ENCODE measurements at places on chromosomes 13 and 19. TPM values are rescaled to one million over a fixed set of nuclear protein-coding genes. Genes with fewer than 3 reads are reported as not detected.
A peak's percentile ranks its signal among the peaks of the same experiment; 100 is the strongest.

The ATP4B gene
- total RNA-seq: not detected

The MEIS3 gene
- total RNA-seq: 0.12 TPM

The CERS1 gene
- total RNA-seq: 0.21 TPM

The ZNF45 gene
- total RNA-seq: 10.8 TPM

The IFT88 gene
- total RNA-seq: 1.6 TPM

The CYP4F8 gene
- total RNA-seq: not detected

The PLPPR3 gene
- not detected for total RNA-seq

The PRTN3 gene
- not detected for total RNA-seq

The ZNF547 gene
- total RNA-seq: 0.61 TPM

The IL17D gene
- total RNA-seq: 0.16 TPM

- no peak for DNase-seq
Observed at GRCh38 chr19:11699931-11700794, 38.6 kb downstream of the ZNF823 start.

- peak; percentile 40 for DNase-seq
Observed at GRCh38 chr19:12938779-12939601, 581 bp downstream of the CALR start.

DNA sequence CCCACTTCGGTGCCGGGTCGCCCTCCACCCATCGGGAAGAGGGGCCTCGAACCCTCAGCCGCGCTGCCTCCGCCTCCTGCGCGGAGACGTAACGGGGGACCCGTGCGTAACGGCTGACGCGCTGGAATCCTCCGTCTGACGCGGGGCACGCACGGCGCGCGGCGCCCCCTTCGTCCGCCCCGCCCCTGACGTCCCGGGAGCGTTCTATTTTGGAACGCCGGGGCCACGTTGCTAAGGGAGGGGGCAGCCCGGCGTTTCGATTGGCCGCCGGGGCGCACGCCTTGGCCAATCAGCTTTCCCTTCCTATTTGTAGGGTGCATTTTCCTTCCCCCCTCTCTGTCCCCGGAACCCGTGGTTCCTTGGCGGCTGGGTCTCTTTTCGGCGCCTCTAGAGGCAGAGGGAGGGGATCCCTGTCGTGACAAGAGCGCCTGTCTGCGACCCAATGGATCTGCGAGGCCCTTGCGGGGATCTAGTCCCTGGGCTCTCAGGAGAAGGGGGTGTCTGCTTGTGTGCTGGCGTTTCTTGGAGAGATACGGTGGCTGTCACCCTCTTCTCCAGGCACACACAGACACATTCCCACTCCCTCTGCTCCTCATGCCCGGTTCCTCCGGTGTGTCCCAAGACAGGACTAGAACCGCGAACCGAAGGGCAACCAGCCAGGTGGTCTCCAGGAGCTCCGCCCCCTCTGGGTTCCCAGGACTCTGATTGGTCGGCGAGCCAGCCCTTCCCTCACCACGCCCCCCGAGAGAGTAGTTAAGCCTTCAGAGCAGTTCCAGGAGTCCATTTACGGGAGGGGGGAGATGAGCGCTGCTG is 1.5 kb downstream of the FOSB start:
- DNase-seq: peak; percentile 94

DNA sequence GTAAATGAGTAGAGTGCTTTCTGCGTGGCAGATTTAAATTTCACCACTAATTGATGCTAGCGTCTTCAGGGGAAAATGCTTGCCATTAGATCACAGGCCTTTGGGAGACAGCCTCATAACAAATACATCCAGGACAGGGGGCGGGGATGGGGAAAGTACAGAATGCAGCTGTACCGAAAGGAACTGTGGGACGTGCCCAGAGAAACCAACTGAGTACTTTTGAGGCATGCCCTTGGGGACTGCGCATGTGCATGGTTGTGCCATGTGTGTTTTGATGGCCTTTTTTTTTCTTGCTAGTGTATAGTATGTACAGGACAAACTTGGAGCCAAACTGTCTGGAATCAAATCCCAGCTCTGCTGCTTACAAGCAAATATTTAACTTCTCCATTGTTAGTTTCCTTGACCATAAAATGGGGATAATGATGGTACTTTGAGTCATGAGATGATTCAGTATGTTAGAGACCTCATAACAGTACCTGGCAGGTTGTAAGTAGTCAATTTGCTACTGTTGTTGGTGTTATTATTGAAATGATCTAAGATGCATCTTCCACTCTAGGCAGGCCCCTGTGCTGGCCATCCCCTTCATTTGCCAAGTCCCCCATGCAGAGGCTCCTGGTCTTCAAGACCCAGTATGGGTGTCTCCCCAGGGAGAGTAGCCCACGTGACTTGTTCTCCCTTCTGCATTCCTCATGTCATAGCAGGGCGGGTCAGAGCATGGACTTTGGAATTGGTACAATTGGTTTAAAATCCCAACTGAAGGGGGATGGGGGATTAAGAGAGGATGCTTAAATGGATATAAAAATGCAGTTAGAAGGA is 68.3 kb upstream of the NPAS1 start:
- DNase-seq: no peak

GRCh38 chr13:49097374-49097773 is 121.7 kb downstream of the FNDC3A start:
- DNase-seq: no peak

- no peak for DNase-seq
Observed at GRCh38 chr19:51514866-51515481, 13.4 kb upstream of the SIGLEC12 start.

- DNase-seq: no peak
Observed at GRCh38 chr13:43316946-43317353, 293.6 kb downstream of the DNAJC15 start.

- no peak for DNase-seq
Observed at GRCh38 chr19:2477732-2478191, 1.8 kb downstream of the GADD45B start.

DNA sequence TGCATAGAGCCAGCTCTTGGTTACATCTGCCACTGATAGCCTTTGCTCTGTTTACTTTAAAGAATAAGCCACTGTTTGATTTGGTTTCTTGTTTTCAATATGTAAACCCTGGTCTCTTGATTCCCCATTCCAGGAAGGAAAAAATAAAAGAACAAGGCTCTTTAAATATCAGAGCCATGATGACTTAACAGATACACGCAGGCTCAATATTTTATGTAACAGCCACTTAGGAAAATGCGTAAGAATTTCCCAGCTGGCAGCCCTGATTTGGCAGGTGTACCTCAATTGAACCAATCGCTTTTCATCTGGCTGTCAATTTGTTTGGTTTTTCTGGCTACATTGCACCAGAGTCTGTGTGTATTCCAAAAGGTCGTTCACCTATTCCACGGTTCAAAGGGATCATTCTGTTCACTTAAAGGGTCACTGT is 65.6 kb downstream of the IRS2 start:
- DNase-seq: no peak

DNA sequence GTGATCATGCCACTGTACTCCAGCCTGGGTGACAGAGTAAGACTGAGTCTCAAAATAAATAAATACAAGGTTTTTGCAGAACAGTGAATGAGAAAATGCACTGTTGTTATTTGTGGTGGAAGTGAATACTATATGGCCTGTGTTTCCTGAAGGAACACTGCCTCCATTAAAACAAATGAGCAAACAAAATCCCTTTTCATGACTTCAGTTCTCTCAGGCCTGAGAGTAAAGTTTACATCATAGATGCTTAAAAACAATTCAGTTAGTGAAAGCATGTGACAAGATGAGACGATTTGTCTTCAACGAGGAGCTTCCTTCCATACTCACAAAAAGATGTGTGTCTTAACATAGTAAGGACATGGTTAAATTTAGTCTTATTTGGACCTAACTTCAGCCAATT is 14.4 kb downstream of the SPINT2 start:
- no peak for DNase-seq

DNA sequence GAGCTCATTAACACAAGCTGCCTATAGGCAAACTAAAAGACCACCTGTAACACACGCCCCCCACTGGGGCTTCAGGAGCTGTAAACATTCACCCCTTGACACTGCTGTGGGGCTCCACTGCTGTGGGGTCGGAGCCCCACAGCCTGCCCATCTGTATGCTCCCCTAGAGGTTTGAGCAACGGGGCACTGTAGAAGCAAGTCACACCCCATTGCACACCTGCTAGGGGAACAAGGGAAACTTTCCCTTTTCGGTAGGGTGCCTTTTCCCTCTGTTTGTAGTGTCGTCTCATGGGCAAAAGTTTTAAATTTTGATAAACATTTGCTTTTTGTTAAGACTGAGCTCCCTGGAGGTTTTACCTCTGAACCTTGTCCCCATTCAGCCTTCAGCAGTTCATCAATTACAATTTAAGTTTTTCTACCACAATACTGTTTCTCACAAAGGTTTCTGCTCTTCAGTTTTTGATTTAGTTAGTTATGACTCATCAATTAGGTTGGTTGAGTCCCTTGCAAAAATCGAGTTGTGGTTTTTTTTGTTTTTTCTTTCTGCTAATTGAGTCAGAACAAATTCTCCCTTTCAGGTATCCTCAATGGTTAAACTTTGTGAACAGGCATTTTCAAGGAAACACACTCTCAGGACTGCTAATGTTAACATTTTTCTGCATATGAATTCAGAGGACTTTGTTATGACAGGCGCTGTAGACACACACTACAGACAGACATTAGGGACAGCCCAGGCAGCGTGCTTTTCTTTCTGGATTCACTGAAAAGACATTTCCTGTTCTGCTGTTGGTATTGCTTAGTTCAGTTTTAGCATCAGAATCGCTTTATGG is 35.1 kb downstream of the ZNF433 start:
- peak; percentile 35 for DNase-seq

DNA sequence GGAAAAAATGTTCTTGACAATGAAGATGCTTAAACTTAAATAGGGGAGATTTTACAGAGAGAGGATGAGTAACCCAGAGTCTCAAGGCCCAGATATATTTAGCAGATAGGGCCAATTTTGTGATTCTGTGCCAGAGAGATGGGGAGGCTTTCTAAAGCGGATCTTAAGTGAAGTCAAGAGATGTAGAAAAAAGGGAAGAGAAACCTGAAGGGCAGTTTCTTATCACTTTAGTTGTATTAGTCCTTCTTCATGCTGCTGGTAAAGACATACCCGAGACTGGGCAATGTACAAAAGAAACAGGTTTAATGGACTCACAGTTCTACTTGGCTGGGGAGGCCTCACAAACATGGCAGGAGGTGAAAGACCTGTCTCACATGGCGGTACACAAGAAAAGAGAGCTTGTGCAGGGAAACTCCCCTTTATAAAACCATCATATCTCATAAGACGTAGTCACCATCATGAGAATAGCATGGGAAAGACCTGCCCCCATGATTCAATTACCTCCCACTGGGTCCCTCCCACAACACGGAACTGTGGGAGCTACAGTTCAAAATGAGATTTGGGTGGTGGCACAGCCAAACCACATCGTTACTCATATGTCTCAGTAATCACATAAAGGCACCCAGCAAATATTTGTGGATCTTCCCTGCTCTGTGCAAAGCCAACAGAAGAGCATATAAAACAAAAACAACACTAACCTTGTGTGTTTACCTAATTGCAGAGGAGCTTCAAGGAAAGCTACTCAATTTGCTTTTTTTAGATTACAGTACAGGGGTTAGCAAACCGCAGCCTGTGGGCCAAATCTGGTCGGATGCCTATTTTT is 102.6 kb upstream of the MYCBP2 start:
- peak; percentile 53 for DNase-seq

GRCh38 chr13:110592665-110593064 is 22.7 kb upstream of the NAXD start:
- DNase-seq: no peak

GRCh38 chr19:10884274-10884673 is 12.9 kb downstream of the CARM1 start:
- no peak for DNase-seq

- no peak for DNase-seq
Observed at GRCh38 chr19:35341565-35342225, 6.0 kb upstream of the FFAR1 start.

DNA sequence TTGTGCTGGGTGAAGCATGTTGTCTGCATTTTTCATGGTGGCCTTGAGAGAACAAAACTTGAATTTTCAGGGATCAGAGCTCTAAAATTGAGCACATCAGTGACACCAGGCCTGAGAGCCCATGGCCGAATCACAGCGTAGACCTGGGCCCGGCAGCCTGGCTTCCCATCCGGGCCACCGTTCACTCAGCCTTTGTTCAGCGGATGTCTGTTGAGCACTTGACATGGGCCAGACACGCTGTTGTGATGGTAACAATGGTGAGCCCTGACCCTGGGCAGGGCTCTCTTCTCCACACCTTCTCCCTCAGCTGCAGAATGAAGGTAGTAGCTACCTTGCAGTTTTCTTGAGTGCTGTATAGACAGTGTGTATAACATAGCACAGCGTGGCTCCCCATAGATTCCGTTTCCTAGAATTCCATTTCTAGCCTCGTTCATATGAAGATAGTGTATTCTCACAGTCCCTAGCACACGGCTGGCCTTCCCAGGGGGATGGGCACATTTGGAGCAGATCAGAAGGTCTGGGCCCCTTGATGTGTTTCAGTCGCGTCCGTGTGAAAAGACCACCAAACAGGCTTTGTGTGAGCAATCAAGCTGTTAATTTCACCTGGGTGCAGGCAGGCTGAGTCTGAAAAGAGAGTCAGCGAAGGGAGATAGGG is 75.3 kb downstream of the RAB20 start:
- no peak for DNase-seq

DNA sequence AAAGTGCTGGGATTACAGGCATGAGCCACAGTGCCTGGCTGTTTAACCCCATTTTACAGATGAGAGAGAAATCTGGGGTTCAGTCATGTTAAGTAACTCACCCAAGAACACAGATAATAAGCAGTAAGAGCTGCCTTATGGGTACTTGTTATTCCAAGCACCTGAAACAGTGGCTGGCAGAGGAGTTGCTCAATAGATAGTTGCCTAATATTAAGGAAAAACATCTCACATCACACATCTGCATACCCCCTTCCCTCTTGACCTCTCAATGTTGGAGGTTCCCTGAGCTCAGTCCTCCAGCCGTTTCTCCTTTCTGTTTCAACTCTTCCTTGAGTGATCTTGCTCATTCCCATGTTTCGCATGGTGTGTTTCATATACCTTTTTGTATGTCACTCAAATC is 401.9 kb downstream of the KLF12 start:
- no peak for DNase-seq

DNA sequence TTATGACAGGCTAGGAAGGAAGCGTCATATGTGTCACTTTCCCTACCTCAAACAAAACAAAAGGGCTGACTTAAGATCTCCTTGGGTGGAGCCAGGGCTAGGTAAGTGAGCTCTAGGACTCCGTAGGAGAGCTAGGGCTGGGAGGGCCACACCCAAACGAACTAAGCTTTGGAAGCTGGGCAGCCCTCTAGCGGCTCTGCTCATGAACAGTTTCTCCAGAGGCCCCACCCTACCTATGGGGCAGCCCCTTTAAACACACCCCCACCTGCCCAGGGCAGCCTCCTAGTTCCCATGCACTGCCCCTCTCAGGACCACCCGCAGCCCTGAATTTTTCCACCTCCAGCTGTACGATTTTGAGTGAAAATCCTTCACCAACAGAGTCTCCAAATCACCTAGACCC is 3.5 kb downstream of the PEG3 start:
- no peak for DNase-seq

Measured in activated naive CD4-positive, alpha-beta T cell treated with anti-CD3 and anti-CD28 coated beads, Interleukin-2, amount 50 U/mL, for 72 hours (primary cell).